ENCODE measurements at places on chromosomes 1 and 21.

DNA sequence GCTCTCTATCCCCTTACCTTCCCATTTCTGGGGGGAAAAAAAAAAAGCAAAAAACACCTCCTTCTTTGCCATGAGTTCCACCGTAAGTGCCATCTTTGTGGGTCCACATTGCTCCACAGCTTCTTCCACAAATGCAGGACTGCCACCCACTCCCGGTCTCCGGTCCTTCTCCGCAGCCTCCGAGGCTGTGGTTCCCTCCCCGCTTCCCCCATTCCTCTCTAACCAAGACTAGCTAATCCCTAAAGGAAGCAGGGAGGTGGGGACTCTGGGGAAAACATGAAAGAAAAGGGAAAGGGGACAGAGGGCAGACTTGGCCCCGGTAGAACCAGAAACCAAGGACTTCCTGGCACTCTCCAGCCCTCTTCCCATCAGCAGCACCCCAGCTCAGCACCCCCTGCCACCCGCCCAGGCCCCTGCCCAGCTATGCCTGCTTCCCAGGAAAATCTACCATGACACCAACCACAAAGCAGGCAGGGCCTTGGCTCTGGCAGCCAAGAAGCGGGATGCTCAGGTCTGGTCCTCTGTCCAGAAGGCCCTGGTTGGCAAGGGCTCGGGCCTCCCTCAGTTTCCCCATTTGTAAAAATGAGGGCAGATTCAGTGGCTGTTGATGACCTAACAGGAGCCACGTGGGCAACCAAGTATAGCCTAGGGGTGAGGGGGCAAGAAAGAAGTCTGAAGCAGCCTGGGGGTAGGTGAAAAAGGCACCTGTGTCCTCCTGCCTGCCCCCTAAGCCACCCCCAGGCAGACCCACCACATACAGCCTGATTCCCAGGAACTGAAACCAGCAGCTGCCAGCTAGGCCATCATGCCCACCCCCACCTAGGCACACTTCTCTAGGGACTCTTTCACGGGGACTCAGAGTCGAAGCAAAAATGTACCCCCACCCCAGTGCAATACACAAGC lies 2.5 kb downstream of the EPHA2 start:
- no peak for DNase-seq

GRCh38 chr1:23930861-23931490 lies 17.8 kb upstream of the CNR2 start:
- DNase-seq = no peak

- no peak for DNase-seq
Observed at GRCh38 chr1:57722285-57722978, 298.6 kb upstream of the DAB1 start.

DNA sequence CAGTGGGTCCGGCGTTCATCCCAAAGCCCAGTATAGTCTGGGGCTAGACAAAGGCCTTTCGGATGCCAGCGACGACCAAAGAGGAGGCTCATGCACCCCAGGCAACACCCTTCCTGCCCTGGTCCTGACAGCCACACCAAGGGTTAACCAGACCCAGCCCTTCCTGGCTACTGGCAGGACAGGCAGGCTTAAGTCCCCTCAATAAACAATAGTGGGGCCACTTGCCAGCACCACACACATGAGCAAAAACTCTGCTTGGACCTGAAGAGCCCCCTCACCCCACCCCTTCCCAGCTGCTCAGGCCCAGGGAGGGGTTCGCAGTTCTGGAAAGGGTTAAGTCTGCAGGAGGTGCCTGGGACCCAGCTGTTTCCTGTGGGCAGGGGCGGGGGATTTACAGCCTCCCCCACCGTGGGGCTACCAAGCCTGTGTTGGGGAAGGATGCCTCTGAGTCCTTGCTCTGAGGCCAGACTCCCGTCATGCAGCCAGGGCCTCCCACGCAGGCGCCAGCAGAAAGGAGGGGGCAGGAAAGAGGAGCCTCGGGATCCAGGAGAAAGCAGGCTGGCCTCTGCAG lies 18.2 kb downstream of the PHLDA3 start:
- no peak for DNase-seq

GRCh38 chr1:175169286-175170018 lies 23.1 kb downstream of the KIAA0040 start:
- DNase-seq = no peak

- DNase-seq = no peak
Observed at GRCh38 chr1:20390589-20391331, 95.2 kb downstream of the CAMK2N1 start.

GRCh38 chr1:237754627-237755026 lies 136.1 kb downstream of the ZP4 start:
- no peak for DNase-seq

- DNase-seq = no peak
Observed at GRCh38 chr1:115340879-115341278, 2.8 kb upstream of the NGF start.

DNA sequence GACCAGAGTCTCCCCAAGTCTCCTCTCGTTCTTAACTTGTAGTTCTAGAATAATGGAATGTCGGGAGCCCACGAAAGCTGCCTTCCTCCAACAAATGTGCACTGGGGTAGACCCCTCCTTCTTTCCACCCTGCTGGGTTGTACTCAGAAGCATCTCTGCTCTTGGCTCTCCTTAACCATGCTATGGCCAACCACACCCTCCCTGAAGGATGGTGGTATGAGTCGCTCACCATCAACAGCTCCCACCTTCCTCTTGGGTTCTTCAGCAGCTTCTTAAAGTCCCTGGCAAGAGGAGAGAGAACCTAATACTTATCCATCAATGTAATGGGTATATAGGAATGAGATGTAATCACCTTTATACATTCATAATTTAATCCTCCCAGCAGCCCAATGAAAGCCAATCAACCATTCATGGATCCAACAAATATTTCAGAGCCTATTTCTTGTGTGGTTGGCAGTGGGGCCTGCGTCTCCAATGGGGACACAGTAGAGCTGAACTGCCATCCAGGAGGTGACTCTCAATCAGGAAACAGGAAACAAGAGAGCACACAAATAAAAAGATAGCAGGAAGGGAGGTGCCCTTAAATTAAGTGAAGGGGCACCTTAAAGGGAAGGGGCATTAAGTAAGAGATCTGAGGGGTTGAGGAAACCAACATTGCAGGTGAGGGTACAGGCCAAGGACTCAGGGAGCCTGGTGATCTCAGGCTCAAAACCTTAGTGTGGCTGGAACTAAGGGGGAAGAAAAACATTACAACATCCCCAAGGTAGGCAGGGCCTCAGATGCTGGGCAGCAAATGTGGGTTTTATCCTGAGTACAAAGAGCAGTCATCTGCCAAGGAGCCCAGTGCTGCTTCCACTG lies 64.4 kb upstream of the ETS2 start:
- DNase-seq = no peak

DNA sequence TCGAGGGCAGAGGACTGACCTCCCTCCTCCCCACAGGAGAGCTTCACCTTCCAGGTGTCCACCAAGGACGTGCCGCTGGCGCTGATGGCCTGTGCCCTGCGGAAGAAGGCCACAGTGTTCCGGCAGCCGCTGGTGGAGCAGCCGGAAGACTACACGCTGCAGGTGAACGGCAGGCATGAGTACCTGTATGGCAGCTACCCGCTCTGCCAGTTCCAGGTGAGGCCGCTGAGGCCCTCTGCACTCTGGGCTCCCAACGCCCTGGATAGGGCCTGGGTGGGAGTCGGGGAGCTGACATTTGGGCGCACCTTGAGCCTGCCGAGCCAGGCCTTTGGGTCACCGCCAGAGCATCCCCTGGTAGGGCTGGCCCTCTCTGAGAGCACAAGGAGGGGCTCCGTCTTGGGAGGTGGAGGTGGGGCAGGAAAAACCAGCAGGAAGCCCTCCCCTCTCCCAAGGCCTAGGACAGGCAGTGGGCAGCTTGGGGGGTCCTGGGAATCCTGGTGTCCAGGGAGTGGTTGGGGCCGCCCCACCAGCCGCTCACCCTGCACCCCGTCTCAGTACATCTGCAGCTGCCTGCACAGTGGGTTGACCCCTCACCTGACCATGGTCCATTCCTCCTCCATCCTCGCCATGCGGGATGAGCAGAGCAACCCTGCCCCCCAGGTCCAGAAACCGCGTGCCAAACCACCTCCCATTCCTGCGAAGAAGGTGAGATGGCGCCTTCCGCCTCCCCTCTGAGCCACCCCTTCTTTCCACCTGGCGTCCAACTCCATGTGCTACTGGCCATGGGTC lies 65.1 kb downstream of the PIK3CD start:
- DNase-seq = no peak

- no peak for DNase-seq
Observed at GRCh38 chr1:243354511-243355153, 98.8 kb downstream of the SDCCAG8 start.

DNA sequence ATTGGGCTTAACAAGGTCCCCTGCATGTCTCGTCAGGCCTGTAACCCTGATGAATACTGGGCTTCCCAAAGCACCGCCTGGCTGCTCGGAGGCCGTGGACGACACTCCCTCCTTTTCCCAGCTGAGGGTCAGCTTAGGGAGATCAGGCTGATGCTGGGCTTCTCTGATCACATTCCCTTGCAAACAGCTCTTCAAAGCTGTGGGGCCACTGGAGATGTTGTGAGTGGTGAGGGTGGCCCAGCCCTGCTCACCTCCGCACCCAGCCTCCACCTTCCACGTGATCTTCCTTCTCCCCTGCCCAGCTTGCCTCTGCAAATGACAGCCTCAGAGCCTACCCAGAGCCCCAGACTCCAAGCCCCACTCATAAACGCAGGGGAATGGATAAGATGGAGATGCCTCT lies 195.4 kb downstream of the GRIK3 start:
- DNase-seq = no peak

DNA sequence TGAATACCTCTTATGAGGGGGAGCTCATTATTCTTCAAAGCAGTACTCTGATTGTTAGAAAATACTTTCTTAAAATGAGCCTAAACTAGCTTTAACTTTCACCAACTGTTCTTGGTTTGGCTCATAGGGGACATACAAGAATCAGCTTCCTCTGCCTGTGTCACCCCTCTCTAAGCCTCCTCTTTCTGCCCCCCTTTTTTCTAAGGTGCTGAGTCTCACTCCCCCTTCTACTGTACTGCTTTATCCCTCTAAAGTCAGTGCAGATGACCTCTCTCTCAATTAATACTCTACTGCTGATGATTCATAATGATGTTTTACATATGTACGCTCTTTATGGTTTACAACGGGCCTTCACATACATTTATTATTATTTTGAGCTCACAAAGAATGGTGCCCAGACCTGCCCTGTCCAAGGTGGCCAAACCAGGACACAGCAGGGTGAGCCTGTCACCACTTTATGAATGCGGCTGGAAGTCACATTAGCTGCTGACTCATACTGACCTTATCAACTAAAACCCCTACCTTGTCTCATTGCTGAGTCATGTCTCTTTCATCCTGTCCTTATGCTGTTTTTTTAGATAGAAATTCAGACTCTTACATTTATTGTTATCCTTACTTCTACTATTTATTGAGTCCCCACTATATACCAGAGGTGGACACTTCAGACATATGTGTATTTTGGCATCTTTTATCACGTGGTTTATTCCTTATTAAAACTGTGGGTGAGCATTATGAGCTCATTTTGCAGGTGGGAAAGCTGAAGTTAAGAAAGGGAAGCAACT lies 126.9 kb downstream of the RNF220 start:
- DNase-seq = no peak

GRCh38 chr1:189269011-189269410 lies 1208.7 kb downstream of the BRINP3 start:
- DNase-seq = no peak

DNA sequence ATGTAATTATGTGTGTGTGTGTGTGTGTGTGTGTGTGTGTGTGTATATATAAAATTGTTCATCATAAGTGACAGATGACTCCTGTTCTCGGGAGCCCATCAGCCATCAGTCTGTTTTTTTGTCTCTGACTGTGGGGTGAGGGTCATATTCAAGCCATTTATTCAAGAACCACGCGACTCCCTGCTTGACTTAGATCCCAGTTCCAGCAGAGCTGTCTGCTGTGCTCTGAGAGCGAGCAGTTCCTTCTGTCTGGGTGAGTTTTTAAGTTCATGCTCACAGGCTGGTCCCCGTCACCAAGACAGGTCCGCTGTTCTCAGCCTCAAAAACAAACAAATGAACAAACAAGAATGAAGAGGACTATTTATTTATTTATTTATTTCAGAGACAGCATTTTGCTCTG lies 18.3 kb upstream of the NPPB start:
- no peak for DNase-seq

DNA sequence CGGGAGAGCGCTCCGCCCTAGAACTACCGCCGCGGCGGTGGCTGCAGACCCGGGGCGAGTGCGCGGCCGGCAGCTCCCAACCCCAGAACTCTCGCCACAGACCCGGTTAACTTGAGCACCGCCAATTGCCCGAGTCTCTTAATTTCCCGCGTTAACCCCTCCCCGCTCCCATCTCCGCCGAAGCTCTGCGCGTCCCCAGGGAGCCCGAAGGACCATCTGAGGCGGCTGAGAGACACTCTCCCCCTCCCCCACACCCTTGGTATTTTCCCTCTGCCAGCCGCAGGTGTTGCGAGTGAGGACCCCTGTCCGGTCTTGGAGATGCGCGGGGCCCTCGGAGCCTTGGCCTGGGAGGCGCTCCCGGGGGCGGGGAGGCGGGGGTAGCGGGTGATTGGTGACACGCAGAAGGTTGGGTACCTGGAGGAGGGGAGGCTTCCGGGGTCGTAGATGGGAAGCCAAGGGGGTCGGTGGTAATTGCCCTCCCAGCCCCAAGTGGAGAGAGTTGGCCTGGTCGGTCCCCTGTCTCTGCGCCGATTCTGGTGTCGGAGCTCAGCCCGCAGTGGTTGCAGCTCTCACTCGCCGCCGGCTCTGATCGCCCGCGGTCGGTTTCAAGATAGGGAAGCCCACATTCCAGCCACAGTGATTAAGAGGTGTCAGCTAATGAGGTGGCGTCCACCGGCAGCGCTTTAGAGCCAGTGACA lies 858 bp upstream of the SUSD4 start:
- no peak for DNase-seq

DNA sequence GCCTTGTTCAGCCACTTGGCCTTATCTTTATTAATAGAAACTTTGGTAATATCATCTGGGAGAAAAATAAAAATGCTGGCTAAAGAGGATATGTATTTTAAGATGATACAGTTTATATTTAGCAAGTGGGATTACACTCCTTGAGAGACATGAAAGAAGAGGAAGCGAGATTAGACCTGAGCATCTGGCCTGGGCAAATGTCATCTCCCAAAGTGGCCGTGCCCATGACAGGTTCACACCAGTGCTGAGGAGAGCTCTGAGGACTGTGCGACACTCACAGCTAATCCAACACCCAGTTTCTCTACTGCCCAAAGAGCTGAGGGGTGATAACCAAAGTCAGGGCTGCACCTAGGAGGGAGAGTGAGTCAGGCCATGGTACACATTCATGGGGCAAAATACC lies 121.7 kb upstream of the DUSP10 start:
- DNase-seq = no peak

- no peak for DNase-seq
Observed at GRCh38 chr1:224058303-224058702, 55.6 kb upstream of the FBXO28 start.

DNA sequence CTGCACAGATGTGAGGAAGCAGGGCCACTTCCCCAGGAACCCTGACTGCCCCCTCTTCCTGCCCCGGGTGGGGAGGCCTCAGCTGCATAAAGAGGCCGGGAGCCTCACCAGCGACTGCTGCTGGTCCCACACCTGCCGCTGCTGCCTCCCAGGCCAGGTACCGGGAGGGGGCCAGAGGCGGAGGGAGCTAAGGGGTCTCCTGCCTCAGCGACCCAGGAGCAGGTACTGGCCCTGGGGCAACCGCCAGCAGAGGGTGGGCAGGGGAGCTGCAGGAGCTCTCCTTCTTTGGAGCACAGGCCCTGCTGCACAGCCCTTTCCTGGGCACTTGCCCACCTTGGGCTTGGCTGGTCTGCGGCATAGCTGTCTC lies 6.8 kb downstream of the GJC2 start:
- no peak for DNase-seq
